Activated CD8-positive, alpha-beta T cell treated with anti-CD3 and anti-CD28 coated beads, Interleukin-2, amount 10 ng/mL, durations not matched to agents 7 days and 5 days (primary cell): ENCODE measurements at places on chromosomes 1 and 21.

DNA sequence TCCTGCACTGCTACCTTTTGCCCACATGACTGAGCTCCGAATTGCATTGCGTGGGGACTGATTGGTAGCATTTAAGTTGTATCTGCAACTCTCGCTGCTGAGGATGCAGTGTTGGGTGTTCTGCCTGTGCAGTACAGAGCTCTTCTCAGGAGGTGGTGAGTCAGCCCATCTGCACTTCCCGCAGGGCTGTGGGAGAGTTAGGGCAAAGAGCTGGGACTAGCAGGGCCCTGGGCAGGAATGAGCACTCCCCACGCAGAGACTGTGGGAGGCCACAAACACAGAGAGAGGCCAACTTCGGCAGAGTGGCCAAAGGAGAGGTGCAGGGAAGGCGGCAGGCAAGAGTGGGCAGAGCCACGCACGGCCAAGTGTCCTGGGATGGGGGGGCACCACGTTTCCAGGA, 244.7 kb downstream of the SIPA1L2 start:
- DNase-seq, result no peak

GRCh38 chr1:75426688-75427087, 184.2 kb downstream of the SLC44A5 start:
- no peak for DNase-seq

- peak; percentile 47 for DNase-seq
Measured at GRCh38 chr1:25917996-25918395, 11.8 kb upstream of the STMN1 start.

DNA sequence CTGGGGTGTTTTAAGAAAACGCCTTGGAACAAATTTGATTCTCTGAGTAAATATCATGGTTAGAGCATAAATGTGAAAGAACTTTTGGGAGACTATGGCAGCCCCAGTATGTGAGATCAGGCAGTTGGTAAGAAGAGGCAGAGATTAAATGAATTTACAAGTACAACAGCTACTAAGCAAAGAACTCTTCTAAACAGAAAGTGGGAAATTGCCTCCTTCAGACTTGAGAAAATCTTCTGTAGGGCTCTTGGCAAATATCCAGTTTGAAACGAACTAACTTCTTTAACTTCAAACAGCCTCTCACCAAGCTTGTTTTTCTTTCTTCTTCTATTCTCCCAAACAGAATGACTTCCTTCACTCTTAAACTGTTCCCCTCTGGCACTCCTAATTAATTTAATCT, 337.7 kb downstream of the SIPA1L2 start:
- no peak for DNase-seq

GRCh38 chr21:35232545-35233176, 183.6 kb upstream of the RUNX1 start:
- no peak for DNase-seq
